ENCODE measurements at places on chromosomes 1 and 21. TPM values are rescaled to one million over a fixed set of nuclear protein-coding genes. Genes with fewer than 3 reads are reported as not detected.

DNA sequence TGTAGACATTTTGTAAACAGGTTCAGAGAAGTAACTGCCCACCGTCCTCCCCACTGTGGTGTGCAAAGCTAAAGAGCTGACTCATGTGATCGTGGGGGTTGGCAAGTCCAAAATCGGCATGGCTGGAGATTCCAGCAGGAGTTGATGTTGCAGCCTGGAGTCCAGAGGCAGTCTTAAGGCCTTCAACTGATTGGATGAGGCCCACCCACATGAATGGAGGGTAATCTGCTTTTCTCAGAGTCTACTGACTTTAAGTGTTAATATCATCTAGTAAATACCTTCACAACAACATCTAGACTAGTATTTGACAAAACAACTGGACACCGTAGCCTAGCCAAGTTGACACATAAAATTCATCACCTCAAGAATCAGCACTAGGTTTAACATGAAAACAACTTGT is 281.6 kb downstream of the KIF26B start:
- no peak for DNase-seq

GRCh38 chr1:183279835-183280234 is 93.8 kb downstream of the LAMC2 start:
- peak; percentile 50 for DNase-seq

GRCh38 chr1:216765346-216766300 is 42.4 kb upstream of the ESRRG start:
- DNase-seq, result peak; percentile 36

- no peak for DNase-seq
Measured at GRCh38 chr1:26469558-26469957, 2.7 kb upstream of the HMGN2 start.

RNU1-1 gene
- total RNA-seq, result not detected

DNA sequence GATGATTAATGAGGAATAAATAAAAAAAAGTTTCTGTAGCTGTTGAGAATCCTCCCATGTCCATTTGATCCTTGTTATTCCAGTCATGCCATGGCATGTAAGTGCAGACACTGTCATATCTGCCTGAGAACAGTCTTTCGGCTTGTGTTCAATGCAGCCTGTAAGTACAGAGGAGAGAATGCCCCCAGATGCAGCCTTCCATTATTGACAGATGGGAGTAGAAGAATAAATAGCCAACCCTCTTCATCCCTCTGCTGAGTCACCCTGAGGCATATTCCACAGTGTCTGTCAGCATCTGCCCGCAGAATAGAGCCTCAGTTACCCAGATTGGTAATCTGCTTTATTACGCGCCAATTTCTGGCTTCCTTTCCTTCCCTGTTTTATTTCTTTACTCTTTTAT is 139.4 kb downstream of the LRRC7 start:
- DNase-seq, result no peak

FMO1 gene
- 0.71 TPM for total RNA-seq

DNA sequence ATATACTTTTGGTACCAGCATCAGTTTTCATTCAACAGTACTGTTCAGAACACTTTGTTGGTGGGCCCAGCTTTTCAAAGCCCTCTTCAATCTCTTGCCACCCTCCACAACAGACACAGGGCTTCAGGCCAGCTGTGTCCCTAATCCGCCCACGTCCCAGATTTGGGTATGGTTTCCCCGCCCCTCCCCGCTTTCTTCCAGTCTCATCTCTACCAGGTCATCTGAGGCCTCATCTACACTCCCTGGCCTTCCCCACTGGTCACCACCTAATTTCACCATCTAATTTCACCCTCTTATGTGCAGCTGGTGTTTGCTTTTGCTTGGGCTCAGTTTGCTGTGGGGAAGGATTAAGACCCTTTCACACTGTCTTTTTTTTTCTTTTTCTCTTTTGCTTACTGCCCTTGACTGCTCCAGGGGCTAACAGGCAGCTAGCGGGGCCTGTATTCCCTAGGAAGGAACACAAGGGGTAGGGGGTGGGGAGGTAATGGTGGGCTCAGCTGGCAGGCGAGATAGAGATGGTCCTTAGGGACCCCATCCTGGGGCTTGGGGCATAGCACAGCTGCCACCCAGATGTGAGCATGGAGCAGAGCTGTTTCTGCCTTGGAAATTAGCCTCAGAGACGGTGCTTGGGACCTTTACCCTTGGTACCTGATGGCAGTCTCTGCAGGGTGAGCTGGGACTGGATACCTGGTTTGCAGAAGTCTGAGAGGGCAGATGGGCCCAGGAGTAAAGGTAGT is 3.8 kb upstream of the EPB41 start:
- DNase-seq, result no peak

- no peak for DNase-seq
Measured at GRCh38 chr1:164767752-164768402, 208.9 kb downstream of the PBX1 start.

- peak; percentile 82 for DNase-seq
Measured at GRCh38 chr1:24080131-24080530, 31.8 kb downstream of the MYOM3 start.

- DNase-seq, result no peak
Measured at GRCh38 chr1:90963651-90964050, 58.2 kb downstream of the ZNF644 start.

DNA sequence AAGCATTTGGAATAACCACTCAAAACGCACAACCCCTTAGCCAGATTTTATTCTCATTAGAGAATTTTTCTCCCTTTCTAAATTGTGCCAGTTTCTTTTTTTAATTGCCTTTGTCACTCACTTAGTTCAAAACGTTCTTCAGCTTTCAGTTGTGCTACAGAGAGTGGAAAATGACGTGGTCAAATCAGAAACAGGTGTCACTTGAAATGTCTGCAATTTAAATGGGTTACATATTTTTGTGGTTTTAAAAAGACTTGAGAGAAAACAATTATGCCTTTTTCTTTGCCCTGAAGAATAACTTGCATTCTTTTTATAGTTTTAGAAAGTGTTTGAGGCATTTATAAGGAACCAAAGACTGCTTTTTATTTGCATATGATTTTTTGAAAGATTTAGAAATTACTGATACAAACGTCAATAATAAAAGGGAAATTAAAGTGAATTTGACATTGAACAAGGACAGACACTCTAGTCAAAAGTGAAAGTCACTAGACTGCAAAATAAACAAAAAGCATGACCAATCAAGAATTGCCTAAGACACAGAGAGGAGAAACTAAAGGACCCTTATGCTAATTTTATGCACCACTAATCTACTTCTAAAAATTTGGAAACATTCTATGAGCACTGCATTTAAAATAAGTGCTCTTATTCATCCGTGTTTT is 191.0 kb downstream of the TPR start:
- DNase-seq, result no peak

DNA sequence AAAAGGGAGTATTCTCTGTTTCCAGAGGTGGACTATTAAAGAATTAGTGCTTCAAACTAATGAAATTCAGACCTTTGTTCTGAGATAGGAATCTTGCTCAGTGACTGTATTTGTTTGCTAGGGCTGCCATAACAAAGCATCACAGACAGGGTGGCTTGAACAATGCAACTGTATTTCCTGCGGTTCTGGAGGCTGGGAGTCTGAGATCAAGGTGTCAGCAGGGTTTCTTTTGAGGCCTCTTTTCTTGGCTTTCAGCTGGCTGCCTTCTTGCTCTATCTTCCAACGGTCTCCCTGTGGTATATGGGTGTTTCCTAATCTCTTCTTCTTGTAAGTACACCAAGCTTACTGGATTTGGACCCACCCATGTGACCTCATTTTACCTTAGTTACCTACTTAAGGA is 264.6 kb upstream of the PROX1 start:
- no peak for DNase-seq

- no peak for DNase-seq
Measured at GRCh38 chr1:107871687-107872395, 93.1 kb downstream of the VAV3 start.

DNA sequence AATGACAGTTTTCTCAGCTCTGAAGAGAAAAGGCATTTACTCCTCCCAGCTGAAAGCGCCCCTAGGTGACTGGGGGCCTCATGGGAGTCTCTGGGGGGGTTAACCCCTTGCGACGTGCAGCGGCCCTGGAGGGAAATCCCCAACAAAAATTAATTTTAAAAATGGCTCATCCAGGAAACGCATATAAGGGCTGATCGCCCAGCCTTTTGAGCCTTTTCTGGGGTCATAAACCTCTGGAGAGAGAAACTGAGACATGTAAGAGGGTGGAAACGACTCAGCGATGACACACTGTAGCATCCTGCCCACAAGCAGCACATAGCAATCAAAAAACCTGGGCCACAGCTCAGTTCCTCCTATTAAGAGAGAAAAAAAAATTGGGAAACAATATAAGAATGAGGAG is 20.4 kb upstream of the HPDL start:
- no peak for DNase-seq

GRCh38 chr1:47036764-47037163 is 13.3 kb downstream of the CYP4X1 start:
- no peak for DNase-seq

EPHX1 gene
- total RNA-seq, result 70.2 TPM

C8A gene
- not detected for total RNA-seq

FCAMR gene
- total RNA-seq, result not detected

- DNase-seq, result no peak
Measured at GRCh38 chr1:54955359-54955758, 25.1 kb upstream of the TMEM61 start.

DNA sequence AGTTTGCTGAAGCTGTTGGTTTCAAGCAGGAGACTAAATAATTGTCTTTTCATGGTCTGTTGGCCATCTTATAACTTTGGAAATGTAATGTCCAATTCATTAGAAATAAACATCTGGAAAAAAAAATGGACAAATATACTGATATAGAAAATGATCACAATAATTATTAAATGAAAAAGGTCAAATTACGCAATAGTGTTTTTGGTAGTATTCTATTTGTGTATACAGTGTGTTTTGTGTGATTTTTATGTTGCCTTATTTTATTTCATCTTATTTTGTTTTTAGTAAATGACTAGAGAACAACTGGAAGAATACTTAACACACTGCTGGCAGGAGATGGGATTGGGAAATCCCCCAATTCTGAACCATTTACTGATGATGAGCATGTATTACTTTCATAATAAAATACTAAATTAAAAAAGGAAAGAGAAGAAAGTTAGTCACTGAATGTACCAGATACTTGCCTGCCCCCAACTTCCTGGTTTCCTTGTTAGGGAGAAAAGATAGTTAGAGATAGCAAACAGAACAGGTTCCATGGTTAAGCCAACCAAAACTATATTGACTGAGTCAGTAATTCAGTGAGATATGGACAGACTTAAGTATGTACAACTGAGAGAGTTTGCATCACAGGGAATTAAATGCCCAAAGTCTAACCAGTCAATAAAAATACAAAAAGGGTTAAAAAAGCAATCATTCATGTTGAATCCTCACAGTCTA is 24.0 kb upstream of the SAMD13 start:
- no peak for DNase-seq

- DNase-seq, result no peak
Measured at GRCh38 chr21:35259457-35259856, 210.4 kb upstream of the RUNX1 start.

DNA sequence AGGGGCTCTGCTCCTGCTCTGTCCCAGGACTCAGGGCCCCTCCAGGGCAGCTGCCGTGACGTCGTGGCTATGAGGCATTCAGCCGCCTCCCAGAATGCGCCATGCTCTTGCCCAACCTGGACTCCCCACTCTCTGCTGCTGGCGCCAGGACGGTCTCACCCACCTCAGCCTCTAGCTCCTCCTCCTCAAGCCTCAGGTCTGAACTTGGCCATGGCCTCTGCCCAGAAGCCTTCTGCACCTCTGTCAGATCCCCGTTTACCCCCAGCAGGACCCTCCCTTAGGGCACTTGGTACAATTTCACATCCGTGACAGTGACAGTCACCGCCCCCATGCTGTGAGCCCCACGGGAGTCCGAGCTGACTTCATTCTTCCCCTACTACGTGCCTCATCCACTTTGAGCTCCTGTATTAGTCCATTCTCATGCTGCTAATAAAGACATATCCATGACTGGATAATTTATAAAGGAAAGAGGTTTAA is 4.9 kb downstream of the CSTB start:
- DNase-seq, result no peak

GRCh38 chr1:77824694-77825093 is 45.2 kb downstream of the MIGA1 start:
- no peak for DNase-seq

ADORA1 gene
- 0.81 TPM for total RNA-seq

- DNase-seq, result no peak
Measured at GRCh38 chr1:42979896-42980800, 21.5 kb upstream of the SLC2A1 start.

COA7 gene
- 16.4 TPM for total RNA-seq

HSD3B1 gene
- not detected for total RNA-seq

SLC35F3 gene
- not detected for total RNA-seq

PDC gene
- total RNA-seq, result not detected

FMO5 gene
- 0.87 TPM for total RNA-seq

CTSS gene
- total RNA-seq, result 16.9 TPM

KRTAP19-1 gene
- not detected for total RNA-seq

DNA sequence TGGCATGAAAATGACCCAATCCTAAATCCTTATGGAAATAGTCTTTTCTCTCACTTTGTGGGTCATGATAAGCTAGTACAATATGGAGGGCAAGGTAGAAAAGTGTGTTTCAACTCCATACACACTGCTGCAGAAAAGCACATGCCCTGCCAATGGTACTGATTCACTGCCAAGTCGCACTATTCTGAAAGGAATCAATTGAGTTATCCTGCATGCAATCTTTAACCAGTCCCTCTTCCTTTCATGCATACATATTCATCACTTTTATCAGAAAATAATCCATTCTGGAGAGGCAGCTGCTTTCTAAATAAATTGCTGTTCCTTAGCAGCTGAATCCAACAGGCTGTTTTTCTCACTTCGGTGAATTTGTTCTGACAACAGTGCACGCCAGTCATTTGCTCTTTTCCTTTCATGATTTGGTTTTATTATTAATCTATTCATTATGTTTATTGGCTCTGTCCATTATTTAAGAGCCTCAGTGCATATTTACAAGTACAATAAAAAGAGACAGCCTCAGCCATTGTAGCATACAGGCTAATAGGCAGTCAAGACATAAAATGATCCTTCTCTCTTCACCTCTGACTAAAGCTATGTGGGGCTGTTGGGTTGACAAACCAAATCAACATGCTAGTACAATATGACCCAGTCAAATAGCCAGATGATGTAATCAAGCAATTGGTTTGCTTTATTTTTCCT is 108.8 kb downstream of the CHD1L start:
- DNase-seq, result no peak

L1TD1 gene
- not detected for total RNA-seq

PIK3R3 gene
- 33.8 TPM for total RNA-seq

- no peak for DNase-seq
Measured at GRCh38 chr1:235919833-235920441, 53.2 kb upstream of the LYST start.

- no peak for DNase-seq
Measured at GRCh38 chr1:223667484-223668182, 2.1 kb upstream of the CAPN8 start.

GRCh38 chr1:60972841-60973364 is 109.5 kb upstream of the NFIA start:
- no peak for DNase-seq

RRAGC gene
- total RNA-seq, result 32.8 TPM

- peak; percentile 75 for DNase-seq
Measured at GRCh38 chr1:89358287-89358893, 5.5 kb upstream of the GBP6 start.

FTCD gene
- 3.1 TPM for total RNA-seq

REN gene
- total RNA-seq, result not detected
